Skeletal muscle cell (primary cell): ENCODE measurements at places on chromosomes 6 and 20.

DNA sequence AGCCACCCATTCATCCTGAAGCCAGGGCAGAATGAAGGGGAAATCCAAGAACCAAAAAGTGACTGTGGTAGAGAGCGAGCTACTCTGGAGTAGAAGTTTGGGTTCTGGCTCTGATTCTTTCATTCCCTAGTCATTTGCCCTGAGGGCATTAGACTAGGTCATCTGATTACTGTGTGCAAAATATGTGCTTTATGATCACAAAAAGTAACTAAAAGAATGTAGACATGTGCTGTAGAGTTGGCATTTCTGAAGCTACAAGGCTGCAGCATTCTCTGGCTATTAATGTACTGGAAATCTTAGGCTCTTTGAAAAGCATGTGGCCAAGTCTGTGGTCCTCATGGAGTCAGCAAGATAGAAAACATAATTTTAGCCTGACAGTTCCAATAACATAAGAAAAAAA is 94.2 kb downstream of the TBC1D7 start:
- DNase-seq: no peak

DNA sequence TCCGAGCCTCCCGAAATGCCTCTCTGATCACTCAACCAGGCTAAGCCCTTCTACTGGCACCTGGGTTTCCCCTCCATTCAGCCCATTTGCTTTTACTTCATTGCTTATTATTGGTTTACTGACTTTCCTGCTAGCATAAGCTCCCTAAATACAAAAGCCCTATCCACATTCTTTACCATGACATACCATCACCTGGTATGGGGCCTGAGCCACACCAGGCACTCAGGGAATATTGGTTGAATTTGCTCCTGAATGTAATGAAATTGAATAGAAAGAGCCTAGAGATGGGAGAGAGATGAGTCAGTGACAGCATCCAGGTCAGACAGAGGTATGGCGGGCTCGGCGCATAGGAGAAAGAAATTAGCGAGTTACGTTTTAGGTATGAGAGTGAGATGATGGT is 120.0 kb downstream of the CD164 start:
- no peak for DNase-seq

- DNase-seq: no peak
Measured at GRCh38 chr6:92011681-92012245, 1407.6 kb downstream of the EPHA7 start.

GRCh38 chr6:166617359-166617758 is 9.7 kb downstream of the RPS6KA2 start:
- no peak for DNase-seq

- DNase-seq: no peak
Measured at GRCh38 chr6:147392917-147393625, 115.4 kb upstream of the SAMD5 start.

DNA sequence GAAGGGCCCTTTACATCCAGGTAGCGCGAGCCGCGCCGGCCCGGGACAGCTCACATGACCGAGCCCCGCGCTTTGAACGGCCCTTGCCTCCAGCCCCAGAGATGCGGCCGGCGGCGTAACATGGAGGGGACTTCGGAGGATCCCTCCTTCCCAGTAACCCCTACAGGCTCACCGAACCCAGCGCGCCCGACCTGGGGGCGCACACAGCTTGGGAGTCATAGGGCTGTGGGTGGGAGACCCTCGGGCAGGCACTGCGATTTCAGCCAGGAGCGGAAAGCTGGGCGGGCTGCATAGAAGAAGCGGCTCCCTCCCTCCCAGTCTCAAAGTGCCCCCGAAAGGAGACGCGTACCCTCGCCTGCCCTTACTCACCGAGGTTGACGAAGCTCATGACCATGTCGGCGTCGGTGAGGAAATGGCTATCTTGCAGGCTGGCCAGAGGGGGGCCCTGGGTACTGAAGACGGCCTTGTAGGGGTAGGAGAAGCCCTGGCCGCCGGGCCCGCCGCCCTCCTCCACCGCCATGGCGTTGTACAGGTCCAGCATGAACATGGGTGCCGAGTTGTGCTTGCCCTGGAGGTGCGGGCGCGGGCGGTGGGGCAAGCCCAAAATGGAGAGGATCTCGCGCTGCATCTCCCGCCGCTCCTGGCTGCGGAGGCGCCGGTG is 975 bp downstream of the BMP7 start:
- DNase-seq: no peak

- DNase-seq: no peak
Measured at GRCh38 chr20:10236540-10237533, 18.2 kb downstream of the SNAP25 start.

- peak; percentile 20 for DNase-seq
Measured at GRCh38 chr6:87756858-87757257, 54.8 kb upstream of the AKIRIN2 start.

DNA sequence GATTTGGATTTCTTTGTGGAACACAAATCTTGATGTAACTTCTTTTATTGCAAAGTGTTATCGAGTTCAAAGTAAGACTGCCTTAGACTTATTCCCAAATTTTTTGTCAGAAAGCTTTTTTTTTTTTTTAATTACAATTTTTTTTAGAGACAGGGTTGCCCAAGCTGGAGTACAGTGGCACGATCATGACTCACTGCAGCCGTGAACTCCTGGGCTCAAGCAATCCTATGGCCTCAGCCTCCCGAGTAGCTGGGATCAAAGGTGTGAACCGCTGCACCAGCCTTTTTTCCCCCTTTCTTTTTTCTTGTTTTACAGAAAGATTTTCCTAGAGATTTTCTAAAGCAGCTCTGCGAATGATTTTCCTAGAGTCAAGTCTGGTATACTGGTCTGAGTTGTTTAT is 2.8 kb downstream of the RIOK1 start:
- DNase-seq: no peak

- DNase-seq: no peak
Measured at GRCh38 chr6:115838763-115839401, 221.8 kb downstream of the FRK start.

- DNase-seq: no peak
Measured at GRCh38 chr6:84675651-84676050, 88.7 kb downstream of the TBX18 start.

DNA sequence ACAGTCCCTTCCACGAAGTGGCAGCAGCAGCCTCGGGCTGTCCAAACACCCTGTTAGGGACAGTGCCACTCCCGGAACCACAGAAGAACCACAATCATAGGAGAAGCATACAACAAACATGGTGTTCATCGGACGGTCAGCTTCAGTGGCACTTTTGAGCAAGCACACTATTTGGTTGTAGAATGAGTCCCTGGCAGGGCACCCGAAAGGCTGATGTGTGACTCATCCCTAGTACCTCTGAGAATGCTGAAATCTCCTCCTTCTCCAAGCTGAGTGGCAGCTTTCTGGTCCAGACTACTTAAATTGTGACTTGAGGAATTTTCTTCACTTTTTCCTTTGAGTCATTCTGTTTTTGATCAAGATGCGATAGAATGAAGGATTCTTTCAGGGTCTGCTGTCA is 282.5 kb downstream of the ESR1 start:
- no peak for DNase-seq

DNA sequence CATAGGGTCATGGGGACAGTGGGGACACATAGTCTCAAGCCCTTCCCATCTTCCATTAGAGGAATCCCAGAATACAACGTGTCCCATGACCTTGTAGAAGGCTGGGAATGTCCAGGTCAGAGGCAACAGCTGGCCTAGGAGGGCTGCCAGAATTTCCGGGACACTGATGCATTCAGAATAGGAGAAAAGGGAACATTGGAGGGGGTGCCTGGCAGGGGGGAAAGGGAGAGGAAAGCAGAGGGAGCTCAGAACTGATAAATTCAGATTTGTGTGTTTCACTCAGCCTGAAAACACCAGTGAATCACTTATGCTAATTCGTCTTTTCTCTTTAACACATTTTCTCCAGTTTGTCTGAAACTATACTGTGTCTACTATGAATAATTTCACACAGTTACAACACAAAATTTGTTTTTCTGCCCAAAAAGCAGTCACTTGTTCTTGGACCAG is 35.5 kb upstream of the BMP2 start:
- DNase-seq: no peak

DNA sequence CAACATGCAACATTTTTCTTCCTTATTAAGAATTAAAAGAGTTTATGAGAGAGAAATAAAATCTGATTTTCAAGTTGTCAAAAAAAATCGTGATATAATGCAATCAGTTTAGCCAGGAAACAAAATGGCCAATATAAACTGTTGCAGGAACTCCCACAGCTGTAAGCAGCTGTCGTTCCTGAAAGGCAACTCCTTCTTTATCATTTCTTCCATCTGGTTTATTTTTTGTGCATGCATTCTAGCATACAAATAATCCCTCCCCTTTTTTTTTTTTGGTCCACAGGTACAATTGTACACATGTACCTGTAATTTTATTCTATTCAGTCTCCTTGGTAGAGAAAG is 19.7 kb downstream of the TRAF3IP2 start:
- DNase-seq: no peak

DNA sequence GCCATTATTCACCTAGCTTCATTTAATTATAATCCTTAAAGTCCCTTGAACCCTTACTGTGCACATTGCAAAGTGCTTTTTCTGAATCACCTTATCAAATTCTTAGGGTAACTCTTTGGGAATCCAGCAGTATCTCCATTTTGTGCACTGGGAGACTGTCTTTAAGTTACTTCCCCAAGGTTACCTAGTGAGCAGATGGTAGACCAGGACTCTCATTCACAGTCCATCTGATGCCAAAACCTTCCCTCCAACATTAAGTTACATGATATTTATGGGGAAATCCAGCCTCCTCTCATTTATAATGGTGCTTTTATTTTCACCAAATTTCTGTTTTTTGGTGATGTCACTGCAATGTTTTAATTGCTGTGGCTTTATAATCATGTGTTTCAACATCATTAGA is 75.7 kb downstream of the NCOA7 start:
- no peak for DNase-seq

DNA sequence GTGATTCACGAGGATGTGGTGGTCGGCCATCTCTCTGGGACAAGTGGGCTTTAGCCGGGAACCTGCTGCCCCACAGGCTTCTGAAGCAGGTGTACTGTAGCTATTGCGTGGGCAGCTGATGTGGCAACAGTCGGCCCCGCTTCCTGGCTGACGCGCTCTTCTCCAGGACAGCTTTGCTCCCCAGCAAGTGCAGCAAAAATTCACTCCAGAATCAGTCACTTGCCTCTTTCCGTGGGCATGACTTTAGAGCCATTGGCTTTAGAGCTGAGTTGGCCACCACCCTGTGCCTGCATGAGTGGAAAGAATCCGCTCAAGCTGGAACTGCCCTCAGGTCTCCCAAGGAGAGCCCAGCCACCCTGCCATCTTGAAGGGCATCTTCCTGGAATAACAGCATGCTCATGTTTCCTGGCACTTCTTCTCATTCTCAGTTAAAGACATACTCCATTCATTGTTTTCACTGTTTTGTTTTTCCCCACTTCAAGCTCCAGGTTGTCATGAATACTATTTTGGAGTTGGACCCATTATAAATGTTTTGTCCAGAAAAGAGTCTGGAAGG is 178.3 kb downstream of the ZDHHC14 start:
- no peak for DNase-seq

DNA sequence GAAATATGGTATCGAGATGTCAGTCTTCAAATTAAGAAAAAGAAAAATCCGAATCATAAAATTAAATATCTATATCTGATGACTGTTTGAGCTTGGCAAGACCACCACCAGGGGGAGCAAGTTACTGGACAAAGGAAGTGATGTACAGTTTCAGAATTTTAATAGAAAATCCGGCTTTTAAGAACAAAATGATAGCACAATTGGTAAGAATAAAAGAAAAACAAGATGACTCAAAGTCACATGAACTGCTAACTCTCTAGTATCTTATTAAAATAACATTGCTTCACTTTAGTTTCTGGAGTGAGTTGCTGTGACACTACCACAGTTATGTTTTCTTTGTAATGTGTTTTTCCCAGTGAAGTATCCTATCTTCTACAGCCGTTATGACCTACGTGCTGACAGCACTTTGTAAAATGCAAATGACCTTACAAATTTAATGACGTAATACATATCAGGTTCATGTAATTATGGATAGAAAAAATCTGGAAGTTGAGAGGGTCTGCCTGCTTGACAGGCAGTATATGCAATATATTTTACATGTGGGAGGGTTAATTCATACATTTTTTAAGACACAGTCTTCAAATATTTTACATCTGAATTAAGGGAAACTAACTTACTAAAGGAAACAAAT is 405.3 kb upstream of the HS3ST5 start:
- peak; percentile 40 for DNase-seq

GRCh38 chr6:2127484-2127911 is 117.9 kb downstream of the GMDS start:
- no peak for DNase-seq

DNA sequence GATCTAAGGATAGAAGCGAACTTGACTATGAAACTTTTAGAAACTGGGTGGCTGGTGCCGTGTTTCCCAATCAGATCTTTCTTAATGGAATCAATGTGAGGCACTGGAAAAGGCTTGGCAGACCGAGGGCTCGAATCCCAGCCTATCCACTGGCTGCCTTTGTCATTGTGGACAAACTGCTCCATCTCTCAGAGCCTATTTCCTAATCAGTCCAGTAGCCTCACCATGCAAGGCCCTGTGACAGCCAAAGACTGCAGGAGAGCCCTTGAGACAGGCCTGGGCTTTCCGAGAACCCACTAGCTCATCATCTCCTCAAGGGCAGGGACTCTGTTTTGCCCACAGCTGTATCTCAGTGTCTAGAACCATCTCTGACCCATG is 43.4 kb downstream of the SPDEF start:
- DNase-seq: no peak

DNA sequence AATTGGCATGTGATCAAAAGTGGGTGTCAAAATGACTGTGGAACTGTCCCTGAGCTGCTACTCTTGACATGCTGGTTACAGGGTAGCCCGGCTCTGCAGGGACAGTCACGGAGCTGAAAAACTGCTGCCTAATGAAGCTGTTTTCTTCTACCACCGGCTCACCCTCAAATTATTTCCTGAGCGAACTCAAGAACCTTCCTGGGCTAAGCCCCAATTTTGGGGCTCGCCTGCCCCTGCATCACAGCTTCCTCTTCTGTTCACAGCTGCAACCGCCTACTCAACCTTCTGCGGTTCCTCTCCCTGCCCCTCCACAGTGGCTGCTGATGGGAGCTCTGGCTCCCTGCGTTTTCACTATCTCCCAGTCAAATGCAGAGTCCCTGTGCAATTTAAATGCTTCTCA is 110.8 kb upstream of the MLN start:
- no peak for DNase-seq

DNA sequence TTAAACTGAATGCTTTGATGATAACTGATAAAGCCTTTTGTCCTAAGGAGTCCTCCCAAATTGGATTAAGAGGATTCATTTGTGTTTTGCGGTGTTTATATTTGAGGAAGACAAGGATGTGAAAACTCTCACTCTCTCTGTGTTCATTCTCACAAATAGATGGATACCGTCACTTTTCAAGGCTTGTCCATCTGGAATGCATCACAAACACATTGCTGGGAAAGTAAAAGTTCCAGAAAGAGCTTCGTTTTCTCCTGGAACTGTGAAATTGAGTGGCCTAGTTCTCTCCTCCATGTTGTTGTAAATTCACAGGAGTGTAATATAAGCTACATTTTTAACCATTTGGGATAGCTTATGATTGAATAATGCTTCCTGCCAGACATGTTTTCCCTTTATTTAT is 581.6 kb upstream of the FLRT3 start:
- no peak for DNase-seq
